Fibroblast of skin of back (primary cell): ENCODE measurements at places on chromosomes 7 and 10.

DNA sequence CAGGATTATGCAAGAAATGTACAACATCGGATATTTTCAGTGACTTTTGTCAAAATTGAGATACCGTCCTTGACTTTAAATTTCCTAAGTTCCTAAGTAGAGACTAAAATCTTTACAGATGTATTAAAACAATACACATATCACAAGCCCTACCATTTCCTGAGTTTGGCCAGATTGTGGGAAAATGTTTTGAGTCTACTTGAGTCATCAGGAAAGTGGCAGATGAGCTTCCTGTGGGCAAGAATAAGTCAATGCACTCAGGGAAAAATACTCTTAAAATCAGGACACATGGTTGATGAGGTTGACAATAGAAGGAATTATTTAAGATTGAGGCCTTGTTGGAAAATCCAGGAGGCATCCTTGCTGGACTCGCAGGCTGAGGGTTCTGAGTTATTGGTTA, 162.5 kb downstream of the SNX10 start:
- DNase-seq: peak; percentile 45

DNA sequence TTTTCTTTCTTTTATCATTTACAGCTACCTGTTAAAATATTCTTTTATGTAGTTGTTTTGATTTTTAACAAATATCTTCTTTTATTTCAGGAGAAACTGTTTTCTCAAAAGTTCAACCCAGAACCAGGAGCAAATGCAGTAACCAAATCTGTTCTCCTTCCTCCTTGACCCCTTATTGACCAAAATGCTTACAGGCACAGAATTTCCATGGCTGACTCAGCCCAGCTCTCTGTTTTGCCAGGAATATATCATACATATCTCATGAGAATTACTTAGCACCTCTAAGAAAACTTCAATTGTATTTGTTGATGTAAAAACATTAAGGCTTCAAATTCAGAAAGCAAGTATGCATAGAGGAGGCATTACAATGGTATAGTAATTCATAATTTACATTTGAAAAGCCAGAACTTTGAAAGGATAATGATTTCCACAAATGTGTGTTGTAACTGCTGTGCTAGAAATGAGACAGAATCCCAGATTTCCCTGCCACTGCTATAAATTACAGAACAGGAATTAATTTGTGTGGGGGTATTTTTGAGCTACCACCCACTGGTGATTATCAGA, 2.2 kb downstream of the GSAP start:
- DNase-seq: no peak

DNA sequence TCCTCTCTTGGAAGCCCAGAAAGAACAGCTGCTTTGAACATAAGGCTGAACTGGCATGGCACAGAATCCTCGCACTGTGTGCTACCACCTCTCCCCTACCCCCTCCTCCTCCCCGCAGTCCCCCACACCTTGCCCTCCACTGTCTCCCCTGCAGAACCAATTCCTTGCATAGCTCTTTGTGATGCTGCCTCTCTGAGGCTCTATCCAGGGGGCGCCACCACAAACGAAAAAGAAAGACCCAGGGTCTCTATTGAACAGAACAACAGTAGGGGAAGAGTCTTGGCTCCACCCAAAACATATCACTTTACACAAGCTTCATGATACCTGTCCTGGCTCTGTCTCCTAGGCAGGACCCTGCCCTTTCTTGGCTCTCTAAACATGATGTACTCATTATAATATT, 26.2 kb upstream of the EBLN1 start:
- DNase-seq: no peak

GRCh38 chr10:30674796-30675195, 45.2 kb upstream of the LYZL2 start:
- no peak for DNase-seq

DNA sequence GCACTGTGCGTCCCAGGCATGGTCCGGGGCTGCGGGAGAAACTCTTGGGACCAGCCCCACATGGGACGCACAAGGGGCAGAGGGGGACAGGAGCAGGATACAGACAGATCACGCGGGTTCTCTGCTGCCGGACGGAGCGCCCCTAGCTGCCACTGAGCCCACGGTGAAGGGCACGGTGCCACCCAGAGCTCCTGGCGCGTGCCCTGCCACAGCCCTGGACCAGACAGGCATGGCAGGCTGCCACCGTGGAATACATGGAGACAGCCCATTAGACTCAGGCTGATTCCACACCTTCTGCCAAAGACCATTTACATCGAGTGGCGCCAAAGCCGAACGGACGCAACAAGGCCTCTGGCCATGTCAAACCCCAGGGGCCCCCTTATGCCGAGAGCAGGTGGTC, 90.4 kb downstream of the MAD1L1 start:
- DNase-seq: no peak

DNA sequence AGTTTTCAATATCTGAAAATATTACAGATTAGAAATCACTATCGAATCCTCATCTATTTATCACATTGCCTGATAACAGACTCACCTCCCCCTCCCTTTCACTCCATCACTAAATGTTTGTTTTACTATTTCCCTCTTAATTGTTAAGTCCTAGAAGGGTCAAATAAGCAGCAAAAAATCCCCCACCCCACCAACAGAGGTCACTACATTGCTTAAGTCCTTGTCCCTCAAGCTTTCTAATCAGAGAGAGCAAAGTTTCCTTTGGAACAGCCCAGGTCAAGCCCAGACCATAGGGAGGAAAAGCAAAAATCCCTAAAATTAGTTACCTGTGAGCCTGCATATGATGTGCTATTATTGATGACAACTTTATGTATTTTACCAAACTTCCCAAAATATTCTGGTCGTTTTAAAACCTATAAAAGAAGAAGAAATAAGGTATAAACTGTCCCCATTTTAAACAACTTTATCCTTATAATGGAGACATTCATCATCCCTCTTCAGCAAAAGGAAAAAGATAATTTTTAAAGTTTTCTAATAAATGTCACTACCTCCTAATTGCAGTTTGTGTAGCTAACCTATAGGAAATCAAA, 95.0 kb downstream of the CNOT4 start:
- peak; percentile 46 for DNase-seq

GRCh38 chr7:68722044-68722443, 876.2 kb upstream of the AUTS2 start:
- DNase-seq: no peak

DNA sequence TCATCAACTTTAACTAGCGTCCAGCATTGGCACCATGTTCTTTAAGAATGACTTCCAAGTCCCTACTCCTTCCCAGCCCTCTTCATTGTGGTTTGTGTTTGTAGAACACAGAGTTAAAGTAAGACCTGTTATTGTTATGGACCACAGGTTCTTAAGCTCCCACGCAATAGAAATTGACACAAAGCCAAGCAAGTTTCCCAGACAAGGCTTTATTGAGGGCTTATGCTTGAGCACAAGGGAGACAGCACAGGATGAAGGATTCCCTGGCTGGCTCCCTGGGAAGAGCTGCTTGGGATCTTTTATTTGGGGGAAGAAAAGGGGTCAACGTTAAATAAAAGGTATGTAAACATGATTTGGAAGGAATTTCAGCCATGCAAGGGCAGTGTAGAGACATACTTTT, 44.3 kb upstream of the PRKCQ start:
- no peak for DNase-seq

DNA sequence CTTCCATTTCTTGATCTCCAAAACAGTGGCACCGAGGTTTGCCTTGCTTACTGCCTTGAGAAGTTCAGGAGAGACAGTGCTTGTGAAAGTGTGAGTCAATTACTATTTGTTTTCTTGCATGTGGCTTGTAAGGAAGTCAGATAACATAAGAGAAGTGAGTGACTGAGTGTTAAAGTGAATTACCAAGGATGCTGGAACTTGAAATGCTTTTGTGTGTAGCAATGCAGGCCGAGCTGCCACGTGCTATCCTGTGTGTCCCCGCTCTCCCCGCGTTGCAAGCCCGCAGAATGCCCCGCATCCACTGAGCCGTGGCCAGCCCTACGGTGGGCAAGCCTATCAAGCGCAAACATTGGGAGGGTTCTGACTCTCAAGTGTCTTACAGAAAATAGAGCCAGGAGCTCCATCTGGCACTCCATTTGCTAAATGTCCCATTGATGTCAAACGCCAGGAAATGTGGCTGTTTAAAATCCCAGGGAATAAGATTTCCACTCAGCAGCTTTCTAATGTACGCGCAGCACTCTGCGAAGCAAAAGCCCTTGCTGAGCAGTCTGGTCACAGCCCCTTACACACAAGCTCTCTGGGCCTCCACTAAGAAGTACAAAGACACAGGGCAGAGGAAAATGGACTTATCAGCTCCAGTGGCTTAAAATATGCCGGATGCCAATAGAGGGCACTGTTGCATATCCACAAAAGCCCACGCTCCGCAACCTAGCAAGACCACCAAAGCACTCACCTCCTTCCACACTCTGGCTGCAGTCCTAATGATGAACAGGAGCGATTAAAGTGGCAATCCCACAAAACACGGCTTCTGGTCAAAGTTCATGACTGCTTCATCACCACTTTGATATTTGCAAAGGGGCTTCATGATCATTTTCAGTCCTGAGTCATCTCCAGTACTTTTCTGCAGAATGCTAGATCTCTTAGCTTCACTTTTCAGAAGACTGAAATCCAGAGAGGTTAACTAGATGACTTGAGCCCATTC, 158.0 kb upstream of the ITGB1 start:
- DNase-seq: peak; percentile 54

- DNase-seq: no peak
These were observed 22.2 kb upstream of the CPXM2 start for GRCh38 chr10:123913688-123914268.
